ENCODE measurements at places on chromosomes 12 and 14.
A peak's percentile ranks its signal among the peaks of the same experiment; 100 is the strongest.

DNA sequence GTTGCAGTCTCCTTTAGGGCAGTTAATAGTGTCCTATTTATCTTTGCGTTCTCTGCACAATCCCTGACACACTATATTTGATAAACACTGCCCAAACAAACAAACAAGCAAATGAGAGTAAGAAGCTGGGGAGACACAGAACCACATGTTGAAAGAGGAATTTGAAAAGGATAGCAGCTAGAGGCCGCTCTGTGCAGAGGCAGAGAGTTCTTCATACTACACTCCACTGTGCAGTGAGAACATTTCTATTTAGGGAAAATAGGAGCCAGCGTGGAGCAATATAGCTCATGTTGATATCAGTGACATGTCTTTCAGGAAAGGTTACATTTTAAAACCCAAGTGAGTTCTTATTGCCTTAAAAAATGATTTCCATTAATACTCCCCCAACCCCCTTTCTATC is 140.3 kb upstream of the SEL1L start:
- no peak for DNase-seq

- no peak for DNase-seq
Measured at GRCh38 chr12:64806593-64807460, 17.6 kb upstream of the TBC1D30 start.

- DNase-seq = no peak
Measured at GRCh38 chr14:67395876-67396189, 16.1 kb downstream of the PLEK2 start.

DNA sequence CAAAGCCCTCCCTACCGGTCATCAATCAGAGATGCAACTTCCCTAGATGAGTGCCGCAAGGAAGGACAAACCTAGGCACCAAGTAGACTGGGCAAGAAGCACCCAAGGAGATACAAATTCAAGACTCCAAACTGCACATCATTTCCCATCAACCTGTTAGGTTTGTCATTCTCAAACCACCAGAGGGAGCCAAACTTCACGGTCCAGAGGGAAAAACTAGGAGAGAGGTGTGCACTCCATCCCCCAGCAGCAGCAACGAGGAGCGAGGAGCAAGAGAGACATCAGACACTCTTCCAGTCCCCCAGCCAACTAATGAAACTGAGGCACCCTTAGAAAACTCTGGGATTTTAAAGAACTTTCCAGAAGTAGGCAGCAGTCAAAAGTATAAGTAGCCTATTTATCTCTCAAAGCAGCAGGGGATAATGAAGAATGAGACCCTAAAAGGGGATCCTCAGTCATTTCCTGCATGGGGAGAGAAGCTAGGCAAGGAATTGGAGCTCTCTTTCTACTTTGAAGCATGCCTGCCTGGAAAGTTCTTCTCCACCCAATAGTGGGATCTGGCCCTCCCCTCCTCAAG is 37.0 kb upstream of the NT5DC3 start:
- DNase-seq = peak; percentile 26

- DNase-seq = no peak
Measured at GRCh38 chr14:23164250-23164649, 19.2 kb downstream of the SLC7A8 start.

- no peak for DNase-seq
Measured at GRCh38 chr12:16076970-16077522, 165.9 kb downstream of the DERA start.

- DNase-seq = no peak
Measured at GRCh38 chr14:65310568-65310967, 102.0 kb upstream of the FUT8 start.

DNA sequence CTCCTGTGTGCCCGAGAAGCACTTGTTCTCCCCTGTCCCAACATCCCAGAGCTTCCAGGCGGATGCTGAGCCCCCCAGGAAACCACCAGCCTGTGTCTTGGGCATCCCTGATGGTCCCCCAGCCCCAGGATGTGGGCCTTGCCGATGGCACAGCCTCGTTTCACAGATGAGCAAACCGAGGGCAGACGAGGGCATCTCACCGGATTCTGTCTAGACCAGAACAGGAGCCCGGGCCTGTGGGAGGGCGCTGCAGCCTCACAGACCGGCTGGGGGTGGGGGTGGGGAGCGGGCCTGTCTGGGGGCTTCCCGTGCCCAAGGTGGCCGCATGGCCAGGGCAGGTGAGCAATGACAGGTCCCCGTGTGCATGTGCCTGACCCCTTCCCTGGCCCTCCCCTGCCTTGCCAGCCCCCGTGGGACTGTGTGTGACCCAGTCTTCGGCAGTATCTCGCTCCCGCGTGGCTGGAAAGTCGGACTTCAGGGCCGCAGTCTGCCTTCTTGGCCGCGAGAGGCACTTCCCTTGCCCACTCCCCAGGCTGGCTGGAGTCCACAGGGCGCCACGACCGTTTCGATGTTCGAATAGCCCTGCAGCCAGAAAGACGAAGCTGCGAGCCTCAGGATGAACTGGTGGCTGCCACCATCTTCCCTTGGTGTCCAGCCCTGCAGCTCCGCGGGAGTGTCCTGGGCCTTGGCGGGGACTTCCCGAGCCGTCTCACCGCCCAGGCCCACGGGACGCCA is 8.9 kb downstream of the RFLNA start:
- no peak for DNase-seq

Measured in CD8-positive, alpha-beta memory T cell (primary cell).